Thoracic aorta (tissue), 2 donors: ENCODE measurements at places on chromosomes 4 and X. TPM values are rescaled to one million over a fixed set of nuclear protein-coding genes. Genes with fewer than 3 reads are reported as not detected.

The PPM1K gene
- total RNA-seq = 70.8 TPM

The CCDC110 gene
- total RNA-seq = 6.2 TPM

The TXK gene
- 2.8 TPM for total RNA-seq

The BEX3 gene
- total RNA-seq = 127 TPM

The CLGN gene
- total RNA-seq = 0.21 TPM

The GPR50 gene
- total RNA-seq = not detected

The SH3TC1 gene
- total RNA-seq = 63.2 TPM

The MYL5 gene
- 4.9 TPM for total RNA-seq

The YY2 gene
- total RNA-seq = 4.2 TPM

The GPRASP1 gene
- total RNA-seq = 19.4 TPM

The SLAIN2 gene
- 92.7 TPM for total RNA-seq

The CPE gene
- total RNA-seq = 395 TPM

The CYSLTR1 gene
- total RNA-seq = 3.5 TPM

DNA sequence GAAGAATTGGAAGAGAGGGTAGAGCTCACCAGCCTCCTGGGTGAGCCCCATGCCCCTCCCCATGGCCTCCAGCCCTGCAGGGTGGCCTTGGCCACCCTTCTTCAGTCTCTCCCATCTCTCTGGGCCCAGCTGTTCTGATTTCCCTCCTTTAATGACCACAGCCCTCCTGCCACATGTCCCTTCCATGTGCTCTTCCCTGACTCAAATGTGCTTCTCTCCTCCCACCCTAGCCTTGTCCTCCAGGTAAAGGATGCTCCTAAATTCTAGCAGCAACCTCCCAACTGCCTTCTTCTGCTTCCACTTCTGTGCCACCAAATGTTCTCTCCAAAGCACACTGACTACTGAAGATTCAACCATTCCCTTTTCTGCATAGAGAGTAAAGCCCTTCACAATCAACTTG, 83.0 kb downstream of the ADRA2C start:
- no peak for DNase-seq

- no peak for DNase-seq
Observed at GRCh38 chr4:57554556-57555092, 444.4 kb upstream of the IGFBP7 start.

DNA sequence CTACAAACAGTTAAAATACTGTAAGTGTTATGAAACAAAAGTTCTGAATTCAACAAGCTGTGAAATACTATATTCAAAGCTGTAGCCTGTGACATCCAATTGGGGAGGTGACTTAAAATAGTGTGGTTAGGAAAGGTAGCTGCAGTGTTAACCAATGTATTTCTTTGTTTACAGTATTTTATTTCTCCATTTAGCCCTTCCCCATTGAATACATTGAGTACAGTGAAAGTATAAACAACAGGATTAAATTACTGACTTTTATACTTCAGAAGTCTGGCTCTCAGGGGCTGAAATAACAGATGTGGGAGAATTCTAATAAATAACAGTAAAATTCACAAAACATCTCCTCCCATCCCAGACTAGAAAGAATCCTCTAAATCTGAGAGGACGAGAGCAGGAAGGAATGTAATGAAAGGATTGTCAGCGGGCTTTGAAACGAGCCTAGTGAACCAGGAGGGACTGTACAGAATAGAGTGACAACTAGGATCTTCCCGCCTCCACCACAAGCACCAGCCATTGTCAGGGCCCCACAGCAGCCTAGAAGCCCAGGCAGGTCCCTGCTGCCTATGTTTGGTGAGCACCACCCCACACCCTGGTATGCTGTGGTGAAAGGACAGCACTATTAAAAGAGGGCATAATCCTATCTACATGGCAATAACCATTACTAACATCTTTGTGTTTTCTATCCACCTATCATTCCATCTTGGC, 73.7 kb downstream of the SPCS3 start:
- DNase-seq = no peak

DNA sequence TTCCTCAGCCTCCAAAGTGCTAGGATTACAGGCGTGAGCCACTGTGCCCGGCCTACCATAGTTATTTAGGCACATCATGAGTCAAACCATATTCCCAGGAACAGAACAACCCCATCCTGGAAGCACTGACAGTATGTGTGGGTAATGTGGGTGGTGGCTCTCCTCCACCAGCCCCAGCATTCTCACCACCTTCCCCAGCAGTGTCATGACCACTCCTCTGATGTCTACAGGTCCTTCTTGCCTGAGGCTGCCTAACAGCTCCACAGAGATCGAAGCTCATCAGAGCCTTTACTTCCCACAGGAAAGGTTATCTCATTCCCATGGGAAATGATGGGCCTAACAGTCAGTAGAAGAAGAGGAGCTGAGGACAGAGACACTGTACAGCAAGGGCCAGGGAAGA, 129.5 kb upstream of the GPC4 start:
- no peak for DNase-seq

DNA sequence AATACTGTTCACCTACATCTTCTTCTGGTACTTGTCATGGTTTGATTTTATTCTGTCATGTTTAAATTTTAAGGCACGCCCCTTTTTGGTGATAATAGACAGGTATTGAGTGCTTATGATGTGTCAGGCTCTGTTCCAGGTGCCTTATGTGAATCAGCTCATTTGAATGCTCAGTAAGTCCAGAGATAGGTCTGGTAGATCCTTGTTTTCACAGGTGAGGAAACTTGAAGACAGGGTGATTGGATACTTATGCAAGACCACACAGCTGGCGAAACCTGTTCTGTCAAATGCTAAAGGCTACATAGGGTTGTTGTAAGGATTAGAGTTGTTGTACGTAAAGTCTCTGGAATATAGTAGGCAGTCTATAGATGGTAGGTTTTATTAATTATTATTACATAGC, 9.6 kb upstream of the SLC25A14 start:
- no peak for DNase-seq

GRCh38 chr4:182736207-182736606, 181.0 kb downstream of the DCTD start:
- no peak for DNase-seq

- DNase-seq = no peak
Observed at GRCh38 chr4:83317671-83318070, 17.0 kb downstream of the HPSE start.

GRCh38 chr4:123996718-123997510, 600.3 kb downstream of the SPRY1 start:
- DNase-seq = no peak

- no peak for DNase-seq
Observed at GRCh38 chrX:9682456-9682855, 83.2 kb downstream of the GPR143 start.

- DNase-seq = no peak
Observed at GRCh38 chr4:113616443-113616842, 145.1 kb downstream of the CAMK2D start.

GRCh38 chr4:187666697-187667494, 328.7 kb upstream of the ZFP42 start:
- no peak for DNase-seq

DNA sequence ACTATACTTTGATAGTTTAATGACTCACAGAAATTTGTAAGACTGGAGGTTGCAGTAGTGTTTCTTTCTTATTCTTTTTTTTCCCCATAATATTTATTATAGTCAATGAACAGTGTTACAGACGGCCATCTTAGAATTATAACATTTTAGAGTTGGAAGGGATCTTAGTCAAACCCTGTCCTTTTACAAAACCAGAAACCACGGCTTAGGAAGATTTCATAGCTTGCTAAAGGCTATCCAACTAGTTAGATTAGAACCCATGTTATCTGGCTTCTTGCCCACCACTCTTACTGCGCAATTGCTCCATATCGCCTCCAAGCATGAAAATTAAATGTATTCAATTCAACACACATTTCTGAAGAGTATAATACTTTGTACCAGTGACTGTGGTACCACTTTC, 1.1 kb downstream of the XIAP start:
- DNase-seq = no peak

DNA sequence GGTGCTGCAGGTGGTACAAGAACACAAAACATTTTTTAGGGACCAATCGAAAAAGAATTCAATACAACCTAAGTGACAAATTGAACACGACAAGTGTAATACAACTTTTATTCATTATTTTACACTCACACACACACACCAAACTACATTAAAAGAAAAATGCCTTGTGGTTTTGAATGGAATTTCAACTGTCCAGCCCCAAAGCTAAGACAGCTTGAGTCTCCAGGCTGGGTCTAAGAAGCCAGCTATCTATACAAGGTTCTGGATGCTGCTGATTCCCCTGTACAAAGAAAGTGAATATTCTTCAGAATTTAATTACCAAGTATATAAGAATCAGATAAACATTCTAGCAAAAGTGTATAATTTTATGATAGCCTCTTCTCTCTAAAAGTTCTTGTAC, 118.2 kb downstream of the PPP3CA start:
- no peak for DNase-seq

DNA sequence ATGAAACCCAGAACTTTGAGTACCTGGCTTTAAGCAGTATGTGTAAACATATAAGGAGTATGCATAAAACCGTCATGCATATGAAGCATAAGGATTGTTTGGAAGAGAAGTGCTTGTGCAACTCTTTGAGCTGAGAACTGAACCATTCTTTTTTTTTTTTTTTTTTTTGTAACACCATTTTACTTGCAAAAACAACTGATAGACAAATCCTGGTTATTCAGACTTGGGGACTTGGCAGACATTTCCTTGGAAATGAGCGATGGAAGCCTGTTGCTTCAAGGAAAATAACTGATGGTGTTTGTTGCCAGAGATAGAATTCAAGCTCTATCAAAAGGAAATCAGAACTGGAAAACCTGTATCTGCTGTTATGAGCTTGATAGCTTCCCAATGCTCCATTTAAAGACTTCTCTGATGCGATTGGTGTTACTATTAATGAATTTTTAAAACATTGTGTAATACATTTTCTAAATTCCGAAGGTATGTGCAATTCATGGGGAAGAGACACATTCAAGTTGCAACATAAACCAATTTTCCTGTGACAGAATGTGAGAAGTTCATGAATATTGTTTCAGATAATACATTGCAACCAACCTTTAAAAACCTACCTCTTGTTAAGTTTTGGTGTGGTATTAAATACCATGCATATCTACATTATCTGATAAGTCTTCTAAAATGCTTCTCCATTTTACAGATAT, 47.0 kb upstream of the FAT1 start:
- no peak for DNase-seq

DNA sequence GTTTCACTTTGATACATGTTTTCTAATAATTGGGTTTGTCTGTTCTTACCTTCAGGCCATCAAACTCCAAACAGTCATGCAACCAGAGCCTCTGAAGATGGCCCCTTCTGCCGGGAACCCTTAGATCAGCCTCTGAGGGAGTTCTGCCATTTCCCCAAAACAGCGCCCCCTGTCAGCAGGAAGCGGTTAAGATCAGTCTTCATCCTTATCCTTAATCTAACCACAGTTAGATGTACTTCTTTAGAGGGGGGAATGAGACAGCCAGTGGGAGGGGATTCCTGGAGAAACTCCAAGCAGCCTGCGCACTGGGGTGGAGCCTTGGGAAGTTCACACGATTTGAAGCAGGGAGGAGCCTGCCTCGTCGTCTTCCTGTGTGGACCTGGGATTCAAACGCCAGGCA, 185.4 kb downstream of the INPP4B start:
- no peak for DNase-seq

- DNase-seq = no peak
Observed at GRCh38 chrX:112545051-112545450, 134.7 kb downstream of the LHFPL1 start.

DNA sequence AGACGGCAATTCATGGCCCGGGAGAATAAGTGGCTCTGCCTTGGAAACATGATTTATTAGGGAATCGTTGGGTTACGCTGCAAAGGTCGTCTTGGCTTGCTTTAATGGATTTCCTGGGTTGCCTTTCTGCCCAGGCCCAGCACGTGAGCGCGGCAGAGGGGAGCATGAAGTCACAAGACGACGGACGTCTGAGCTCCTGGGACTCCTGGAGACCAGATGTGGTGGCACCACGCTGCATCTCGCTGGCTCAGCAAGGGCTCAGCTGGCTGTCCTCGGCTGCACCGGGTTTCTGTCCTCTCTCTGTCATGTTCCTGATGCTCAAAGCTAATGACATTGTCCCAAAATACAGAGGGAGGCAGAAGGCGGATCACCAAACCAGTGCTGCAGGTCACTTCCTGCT, 61.2 kb downstream of the C4orf50 start:
- no peak for DNase-seq

- no peak for DNase-seq
Observed at GRCh38 chr4:89752932-89753598, 83.9 kb downstream of the SNCA start.

DNA sequence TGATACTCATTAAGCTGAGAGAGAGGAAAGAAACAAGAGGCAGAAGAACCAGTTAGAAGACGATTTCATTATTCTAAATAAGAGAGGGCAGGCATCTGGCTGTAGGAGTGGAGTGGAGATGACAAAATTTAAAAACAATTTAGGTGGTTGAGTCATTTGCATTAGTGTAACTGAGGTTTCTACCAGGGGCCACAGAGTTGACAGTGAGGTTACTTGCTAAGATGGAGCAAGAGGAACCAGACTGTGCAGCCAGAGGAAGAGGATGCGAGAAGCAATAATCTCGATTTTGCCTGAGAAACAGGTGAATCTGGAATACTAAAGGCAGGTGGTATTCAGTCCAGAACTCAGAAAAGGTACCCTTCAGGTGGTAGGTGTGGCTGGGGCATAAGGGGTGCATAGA, 491.9 kb downstream of the MID1IP1 start:
- no peak for DNase-seq

DNA sequence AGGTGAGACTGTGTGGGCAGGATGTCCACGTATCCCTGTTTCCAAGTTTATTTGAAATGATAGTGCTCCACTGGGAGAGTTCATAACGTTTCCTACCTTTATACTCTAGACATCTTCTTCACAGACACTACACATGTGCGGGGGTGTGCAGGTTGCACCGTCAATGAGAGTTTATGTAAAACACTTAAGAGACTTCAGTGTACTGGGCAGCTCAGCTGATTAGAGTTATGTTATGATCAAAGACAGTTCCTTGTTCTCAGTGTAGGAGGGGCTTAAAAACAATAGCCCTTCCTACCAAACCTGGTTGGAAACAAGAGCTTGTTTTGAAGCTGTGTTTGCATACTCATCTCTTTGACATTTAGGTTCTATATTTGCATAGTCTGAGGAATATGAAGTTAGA, 326.9 kb upstream of the AGA start:
- no peak for DNase-seq

DNA sequence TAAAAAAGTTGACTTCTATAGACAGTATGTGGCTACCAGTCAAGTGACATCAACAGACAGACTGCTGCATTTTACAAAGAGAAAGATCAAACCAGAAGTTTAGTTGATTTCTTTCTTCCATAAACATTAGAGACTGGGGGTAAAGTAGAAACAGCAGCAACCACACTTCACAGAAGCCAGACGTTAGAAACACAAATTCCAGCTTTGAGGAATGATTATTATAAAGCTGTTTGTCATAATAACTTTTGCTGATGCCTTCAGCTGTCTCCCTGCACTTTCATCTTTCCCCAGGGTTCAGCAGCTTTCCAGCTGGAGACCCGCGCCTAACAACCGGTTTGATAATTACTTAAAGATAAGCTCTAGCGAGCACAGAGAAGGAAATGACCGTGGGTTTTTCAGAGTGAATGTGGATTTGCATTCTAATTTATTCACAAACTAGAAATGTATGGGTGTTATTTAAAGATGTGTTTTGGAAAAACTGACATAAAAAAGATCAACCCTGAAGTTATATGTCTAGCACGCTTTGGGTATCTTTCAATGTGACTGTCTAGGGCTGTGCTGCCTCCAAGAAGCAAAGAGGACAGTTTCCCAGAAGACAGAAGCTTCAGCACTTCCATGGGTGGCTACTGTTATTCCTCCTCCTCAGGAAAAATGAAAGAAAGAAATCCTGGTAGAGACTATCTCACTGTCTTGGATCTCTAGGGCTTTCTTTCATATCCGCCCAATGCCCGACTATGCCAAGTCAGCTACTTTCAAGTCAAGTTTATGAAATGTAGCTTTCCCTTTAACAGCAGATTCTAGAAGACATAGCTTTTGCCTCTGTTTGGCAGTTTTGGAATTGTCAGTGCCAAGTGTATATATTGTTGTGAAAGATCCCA, 15.0 kb upstream of the ENAM start:
- DNase-seq = no peak
